ENCODE measurements at places on chromosomes 13 and 19.
A peak's percentile ranks its signal among the peaks of the same experiment; 100 is the strongest.

DNA sequence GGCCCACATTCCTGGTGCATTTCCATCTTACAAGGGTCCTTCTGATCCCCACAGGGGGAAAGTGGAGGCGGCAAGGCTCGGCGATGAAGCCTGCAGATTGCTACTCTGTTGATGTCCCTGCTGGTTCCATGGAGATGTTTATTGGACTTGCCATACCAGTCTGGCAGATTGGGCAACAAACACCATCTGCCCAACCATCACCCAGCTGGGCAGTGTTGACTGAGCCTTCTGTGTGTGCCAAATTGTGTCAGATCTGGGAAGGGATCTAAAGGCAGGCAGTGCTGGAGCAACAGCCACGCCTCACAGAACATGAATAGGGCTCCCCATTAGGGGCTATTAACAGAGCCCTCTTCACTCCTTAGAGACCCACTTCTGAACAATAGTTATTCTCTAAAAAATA, 35.0 kb downstream of the FLT1 start:
- no peak for DNase-seq

GRCh38 chr19:48543121-48543710, 8.8 kb upstream of the SULT2B1 start:
- DNase-seq: no peak

- no peak for DNase-seq
Measured at GRCh38 chr13:86946734-86947133, 724.4 kb upstream of the SLITRK5 start.

DNA sequence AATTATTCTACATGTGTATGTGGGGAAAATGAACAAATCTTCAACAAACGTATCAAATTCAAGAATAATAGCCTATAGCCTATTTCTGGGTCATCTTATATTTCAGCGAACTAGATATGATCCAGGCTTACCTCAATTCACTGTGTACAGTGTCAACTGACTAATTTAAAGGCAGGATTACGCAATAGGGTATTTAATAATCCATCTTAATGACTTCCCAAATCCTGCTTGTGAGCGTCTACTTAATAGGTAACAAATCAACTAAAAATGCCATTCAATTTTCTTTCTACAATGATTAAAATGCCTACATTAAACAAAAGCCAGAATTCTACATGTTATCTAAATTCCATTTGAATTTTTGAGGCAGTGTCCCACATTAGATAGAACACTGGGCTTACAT, 67.0 kb downstream of the USP12 start:
- DNase-seq: no peak

GRCh38 chr13:67806796-67807195, 576.7 kb upstream of the PCDH9 start:
- no peak for DNase-seq

GRCh38 chr19:14368011-14368513, 13.2 kb upstream of the ADGRE5 start:
- no peak for DNase-seq

GRCh38 chr19:45817010-45817724, 2.1 kb upstream of the RSPH6A start:
- DNase-seq: peak; percentile 91

GRCh38 chr19:54430306-54431254, 15.3 kb downstream of the TTYH1 start:
- DNase-seq: peak; percentile 37

DNA sequence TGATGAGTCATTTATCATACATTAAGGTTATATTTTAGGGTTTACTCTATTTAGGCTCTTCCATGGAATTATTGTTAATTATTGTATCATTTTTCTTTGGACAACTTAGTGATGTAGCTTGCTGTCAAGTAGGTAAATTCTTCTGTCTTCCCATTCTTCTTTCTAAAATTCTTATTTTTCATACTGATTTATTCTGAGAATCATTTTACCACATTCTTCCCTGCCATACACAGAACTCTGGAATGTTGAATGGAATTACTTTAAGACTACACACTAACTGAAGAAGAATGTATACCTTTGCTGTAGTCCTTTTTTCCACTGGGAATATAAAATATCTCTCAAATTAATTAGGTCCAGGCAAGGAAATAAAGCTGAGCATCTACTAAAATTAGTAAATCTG, 24.5 kb upstream of the SLC7A1 start:
- no peak for DNase-seq

DNA sequence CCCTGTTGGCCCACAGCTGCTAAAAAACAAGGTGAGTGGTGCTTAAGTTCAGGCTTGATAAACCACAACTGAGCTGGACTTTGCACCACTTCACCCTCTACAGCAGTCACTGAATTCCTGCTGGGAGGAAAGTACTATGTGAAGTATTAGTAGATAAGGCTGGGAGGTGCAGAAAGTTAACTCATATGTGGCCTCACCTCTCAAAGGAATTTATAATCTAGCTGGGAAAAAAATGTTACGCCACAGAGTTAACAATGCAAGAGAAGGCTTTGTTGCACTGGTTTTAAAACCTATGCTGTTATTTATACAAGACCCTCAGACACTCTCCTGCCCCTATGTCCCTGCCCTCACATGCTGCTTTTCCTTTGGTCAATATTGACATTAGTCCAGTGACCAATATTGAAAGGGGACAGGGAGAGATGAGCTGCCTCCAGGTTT, 60.9 kb downstream of the LIG4 start:
- no peak for DNase-seq

DNA sequence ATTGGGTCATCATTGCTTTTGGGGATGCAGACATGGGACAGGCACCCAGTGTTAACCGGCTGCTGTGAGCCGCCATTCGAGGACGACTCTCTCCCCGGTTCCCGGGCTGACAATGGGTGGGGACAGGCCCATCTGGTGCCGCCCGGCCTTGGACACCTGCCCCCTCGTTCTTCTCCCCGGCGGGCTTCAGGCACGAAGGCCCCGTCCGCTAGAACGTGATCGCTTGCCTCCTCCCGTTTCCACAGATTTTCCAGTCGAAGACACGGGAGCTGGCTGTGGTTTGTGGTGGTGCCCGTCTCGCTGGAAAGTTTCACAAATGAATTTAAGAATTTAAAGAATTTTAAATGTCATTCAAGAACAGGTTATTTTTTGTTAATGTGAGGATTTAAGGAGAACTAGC, 2.0 kb downstream of the PALM start:
- no peak for DNase-seq
